ENCODE measurements at places on chromosomes 2 and 18.

GRCh38 chr2:53018825-53019425 lies 748.7 kb upstream of the CHAC2 start:
- DNase-seq = peak; percentile 74

- DNase-seq = no peak
These were observed 22.2 kb downstream of the KCNG2 start for GRCh38 chr18:79819968-79820351.

DNA sequence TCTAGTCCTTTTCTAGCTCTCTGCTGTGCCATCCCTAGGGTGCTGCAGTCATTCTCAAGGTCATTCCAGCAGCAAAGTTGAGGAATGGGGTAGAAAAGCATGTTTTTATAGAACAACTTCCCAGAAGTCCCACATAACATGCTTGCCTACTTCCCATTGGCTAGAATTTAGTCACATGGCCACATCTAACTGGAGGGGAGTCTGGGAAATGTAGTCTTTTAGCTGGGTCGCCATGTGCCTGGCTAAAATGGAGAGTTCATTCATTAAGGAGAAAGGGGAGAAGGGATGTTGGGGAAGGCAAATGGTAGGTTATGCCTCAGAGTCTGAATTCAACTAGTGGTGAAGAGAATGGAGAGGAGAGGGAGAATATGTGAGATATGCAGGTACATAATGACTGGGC lies 85.7 kb downstream of the SLC4A3 start:
- DNase-seq = no peak

- peak; percentile 77 for DNase-seq
These were observed 5.1 kb upstream of the GAL3ST2 start for GRCh38 chr2:241771286-241772062.

GRCh38 chr2:11303290-11304013 lies 41.0 kb downstream of the ROCK2 start:
- no peak for DNase-seq

- no peak for DNase-seq
These were observed 352.2 kb downstream of the CYRIA start for GRCh38 chr2:16313235-16313975.

DNA sequence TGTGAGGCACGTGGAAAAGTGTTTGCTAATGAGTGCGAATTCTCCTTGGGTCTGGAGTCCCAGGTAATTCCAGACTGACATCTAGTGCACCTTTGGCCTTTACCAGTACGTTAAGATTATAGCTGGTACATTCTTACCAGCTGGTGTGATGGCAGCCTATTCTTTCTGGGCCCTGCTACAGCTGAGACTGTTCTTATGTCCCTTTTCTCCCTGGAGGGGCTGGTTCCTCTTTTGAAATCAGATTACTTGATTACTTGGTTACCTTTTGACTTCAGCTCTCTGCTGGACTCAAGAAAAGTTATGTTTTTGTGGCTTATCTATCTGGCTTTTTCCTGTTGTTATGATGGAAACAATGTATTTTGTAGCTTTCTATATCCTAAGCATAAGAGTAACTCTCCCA lies 14.5 kb downstream of the CABYR start:
- DNase-seq = no peak

- no peak for DNase-seq
These were observed 62.7 kb downstream of the ZNF516 start for GRCh38 chr18:76432274-76432755.

GRCh38 chr2:170525566-170525900 lies 189.6 kb upstream of the SP5 start:
- no peak for DNase-seq

DNA sequence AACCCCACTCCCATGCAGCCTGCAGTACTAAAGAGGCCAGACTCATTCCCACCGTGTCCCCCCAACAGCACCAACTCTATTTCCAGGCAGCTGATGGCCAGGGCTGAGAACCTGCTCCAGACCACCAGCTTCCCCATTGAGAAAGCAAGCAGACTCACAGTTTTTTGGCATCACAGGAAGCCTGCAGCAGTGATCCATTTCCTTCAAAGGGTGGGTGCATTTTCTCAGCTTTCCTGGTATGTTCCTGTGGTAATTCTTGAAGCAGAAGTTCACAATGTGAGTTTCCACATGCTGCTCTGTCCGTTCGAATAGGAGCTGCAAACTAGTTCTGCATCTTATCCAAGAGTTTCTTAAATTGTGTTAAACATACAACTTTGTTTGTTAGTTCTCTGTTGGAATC lies 1249.6 kb upstream of the FAM98A start:
- DNase-seq = no peak

DNA sequence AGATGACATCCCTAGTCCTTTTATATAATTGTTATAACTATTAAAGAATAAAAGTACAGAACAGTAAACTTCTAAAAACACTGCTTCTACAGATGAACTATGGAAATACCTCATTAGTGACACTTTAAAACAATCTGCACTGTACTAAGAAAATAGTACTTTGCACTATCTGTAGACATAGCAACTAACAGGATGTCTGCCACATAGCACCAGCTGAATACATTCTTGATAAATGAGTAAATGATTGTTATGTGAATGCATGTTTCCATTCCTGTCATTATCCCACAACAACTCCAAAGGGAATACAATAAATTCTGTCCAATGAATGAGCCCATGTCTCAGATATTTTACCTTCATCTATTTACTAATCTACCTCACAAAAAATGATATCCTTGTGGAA lies 115.3 kb upstream of the SLC35G4 start:
- DNase-seq = no peak

DNA sequence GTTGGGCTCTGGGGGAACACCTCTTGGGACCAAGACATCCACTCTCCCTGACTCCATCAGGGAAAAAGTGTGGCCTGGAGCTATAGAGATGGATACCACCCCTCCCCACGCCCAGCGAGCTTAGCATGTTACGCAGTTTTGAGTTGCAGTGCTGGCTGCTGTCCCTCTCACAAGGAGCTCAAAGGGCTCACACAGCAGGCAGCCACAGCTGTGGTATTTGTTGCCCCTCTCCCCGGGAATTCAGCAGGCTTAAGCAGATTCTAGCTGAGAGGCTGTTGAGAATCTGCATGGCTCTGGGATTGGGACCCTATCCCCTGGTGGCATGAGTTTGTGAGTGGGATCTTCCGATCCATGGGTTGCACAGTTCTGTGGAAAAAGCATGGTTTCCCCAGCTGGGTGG lies 673.1 kb upstream of the FSHR start:
- no peak for DNase-seq

DNA sequence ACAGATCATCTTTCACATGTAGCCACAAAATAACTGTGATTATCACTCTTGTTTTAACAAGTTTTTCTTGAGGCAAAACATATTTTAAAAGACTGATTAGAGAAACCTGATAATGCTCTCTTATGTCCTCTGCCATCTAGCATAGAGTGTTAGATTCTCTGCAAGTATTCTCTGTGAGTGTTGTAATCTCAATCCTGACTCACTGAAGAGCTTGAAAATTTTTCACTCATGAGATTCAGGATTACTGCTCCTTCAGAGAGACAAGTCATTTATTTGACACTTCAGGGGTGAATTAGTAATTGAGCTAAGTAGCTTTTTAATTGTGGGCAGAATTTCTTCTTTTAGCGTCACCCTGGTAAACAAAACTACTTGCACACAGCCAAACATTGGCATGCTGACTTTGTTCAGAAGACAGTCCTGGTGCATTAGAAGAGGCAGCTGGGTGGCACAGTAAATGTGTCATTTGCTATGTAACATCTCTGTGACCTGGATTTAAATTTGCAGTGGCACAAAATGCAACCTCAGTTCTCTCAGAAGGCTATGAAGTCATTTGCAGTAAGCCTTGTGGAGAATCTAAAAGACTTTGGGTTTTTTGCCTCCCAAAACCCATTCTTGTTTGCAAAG lies 172.9 kb downstream of the LRP1B start:
- no peak for DNase-seq

GRCh38 chr2:47720036-47720435 lies 62.9 kb upstream of the MSH6 start:
- DNase-seq = no peak

GRCh38 chr2:70125498-70125898 lies 38.2 kb downstream of the PCBP1 start:
- DNase-seq = no peak

GRCh38 chr2:107303964-107304363 lies 418.0 kb upstream of the ST6GAL2 start:
- DNase-seq = no peak

GRCh38 chr18:32891130-32891529 lies 118.3 kb upstream of the KLHL14 start:
- DNase-seq = no peak

DNA sequence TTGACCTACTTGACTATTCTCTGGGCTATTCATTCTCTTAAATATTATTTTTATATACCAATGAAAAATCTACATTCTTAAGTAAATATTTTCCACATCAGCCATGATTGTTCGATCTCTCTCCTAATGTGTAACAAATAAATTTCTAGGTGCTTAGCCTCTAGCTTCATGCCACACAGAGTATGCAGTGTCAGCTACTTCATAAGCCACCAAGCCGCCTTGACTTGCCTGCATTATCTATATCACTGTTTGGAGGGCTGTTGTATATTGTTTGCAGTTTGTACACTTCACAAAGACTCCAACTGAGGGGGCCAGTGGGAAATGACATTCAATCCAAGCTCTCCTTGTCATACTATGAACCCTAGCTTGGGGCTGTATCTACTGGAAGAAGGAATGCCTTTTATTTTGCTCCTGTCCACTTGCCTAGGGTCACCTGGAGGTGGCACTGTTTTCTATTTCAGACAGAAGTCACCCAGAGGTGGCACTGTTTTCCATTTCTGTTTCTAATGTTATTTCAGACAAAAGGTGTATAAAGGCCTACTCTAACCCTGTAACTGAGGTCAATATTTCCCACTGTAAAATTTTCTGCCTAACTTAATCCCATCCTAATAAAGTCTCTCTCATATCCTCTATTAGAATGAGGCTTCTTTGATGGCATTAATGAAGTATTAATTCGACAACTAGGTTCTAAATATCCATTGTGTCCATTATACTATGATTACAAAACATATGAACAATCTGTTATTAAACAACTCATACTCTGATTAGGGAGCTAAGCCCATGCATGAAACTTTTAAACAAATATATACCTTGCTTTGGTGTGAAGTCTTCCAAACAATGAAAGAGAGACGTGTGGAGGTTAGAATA lies 36.4 kb downstream of the COL5A2 start:
- no peak for DNase-seq

DNA sequence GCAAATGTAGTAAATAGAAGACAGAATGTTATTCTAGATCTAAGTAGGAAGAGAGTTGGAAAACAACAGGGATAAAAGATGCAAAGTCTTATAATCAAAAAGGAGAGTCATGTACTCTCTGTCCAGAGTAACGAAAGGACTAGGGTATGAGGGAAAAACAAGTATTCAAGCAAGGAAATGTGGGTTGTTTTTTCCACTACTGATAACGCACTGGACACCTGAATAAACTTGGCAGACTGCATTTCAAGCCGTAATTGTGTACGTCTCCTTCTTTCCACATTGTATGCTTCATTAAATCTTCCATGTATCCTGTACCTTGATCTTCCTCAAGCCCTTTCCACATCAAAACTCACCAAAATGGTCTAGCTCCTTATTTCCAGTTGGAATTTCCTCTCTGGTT lies 420.6 kb downstream of the ZEB2 start:
- DNase-seq = no peak

GRCh38 chr18:23585007-23585871 lies 1.1 kb downstream of the NPC1 start:
- no peak for DNase-seq

- no peak for DNase-seq
These were observed 245.8 kb downstream of the ZEB2 start for GRCh38 chr2:144274131-144274530.

- DNase-seq = no peak
These were observed 202.4 kb upstream of the HNRNPA3 start for GRCh38 chr2:177010146-177010545.

DNA sequence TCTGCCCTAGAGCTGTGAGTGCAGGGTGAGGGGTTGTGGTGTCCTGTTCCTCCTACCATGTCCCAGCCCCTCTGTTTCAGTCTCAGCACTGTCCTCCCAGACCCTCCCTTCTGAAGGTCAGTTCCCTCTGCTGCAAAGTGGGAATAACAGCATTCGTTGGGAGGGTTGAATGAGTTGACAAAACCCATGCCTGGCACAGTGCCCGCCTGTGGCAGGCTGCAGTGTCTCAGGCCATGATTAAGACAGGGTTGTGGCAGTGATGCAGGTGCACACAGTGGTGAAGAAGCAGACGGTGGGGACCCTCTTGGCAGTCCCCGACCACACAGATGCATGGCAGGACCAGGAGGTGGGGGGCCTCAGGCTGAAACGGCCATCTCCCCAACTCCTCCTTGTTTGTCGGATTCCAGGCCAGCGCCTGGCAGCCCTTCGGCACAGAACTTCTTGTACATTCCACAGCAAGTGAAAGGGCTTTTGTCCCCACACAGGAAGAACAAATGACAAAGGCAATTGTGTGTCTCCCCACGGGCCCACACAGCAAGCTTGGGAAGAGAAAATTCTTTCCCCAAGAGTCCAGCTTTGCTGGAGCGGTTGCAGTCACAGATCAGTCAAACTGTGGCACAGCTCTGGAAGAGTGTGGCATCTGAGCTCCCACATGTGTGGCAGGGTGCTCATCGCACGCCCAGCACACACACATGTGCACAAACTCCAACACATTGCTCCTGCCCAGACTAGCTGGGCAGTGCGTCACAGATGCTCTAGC lies 92.0 kb upstream of the MSH2 start:
- DNase-seq = no peak

DNA sequence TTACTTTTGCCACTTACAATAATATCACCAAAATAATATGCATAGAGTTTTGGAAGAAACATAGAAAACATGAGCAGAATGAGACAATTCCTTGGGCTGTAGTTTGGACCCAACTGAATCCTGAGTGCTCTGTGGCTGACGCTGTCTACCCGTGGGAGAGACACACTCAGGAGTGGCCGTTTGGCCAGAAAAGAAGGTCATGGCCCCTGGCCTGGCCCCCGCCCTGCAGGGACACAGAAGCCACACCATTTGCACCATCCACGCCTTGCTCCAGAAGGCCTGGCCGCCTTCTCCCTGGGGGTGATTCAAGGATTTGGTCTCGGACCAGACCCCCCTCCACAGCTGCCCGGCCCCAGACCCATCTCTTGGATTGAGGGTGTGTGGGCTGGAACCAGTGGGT lies 6.4 kb upstream of the D2HGDH start:
- no peak for DNase-seq

DNA sequence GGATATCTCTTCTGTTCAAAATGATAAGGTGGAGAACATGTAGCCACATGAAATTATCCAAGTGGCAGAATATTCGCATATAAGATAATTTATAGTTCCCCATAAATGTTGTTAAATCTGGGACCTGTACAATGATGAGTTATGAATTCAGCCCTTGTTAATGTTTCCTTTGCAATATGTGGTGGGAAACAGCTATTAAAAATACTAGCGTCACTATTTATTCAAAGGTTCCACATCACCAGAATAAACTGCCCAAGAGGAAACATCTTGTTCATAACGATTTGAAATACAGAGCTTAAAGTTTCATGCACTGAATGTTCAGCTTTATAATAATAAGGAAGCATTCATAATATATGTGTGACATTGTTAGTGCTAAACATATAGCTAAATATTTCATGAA lies 223.9 kb upstream of the TCF4 start:
- DNase-seq = no peak

All from kidney (tissue), 22 donors.